A549 treated with CpdA at 1 μM for 4 hours (cell line): ENCODE measurements at places on chromosomes 16 and 17. TPM values are rescaled to one million over a fixed set of nuclear protein-coding genes. Genes with fewer than 3 reads are reported as not detected.

Gene PGAP6
- total RNA-seq: 22.4 to 38.6 TPM (median 36.8 TPM) in 5 replicates

Gene PRSS8
- 0.21 to 0.33 TPM (median 0.24 TPM) in 5 replicates for total RNA-seq

Gene HOXB1
- total RNA-seq: not detected in 5 replicates

Gene TRIM72
- 0.01 to 0.16 TPM (median 0.03 TPM) in 4 of 5 replicates, not detected in the other for total RNA-seq

Gene NPIPB13
- 2.2 to 2.9 TPM (median 2.5 TPM) in 5 replicates for total RNA-seq

Gene SOX9
- 11.1 to 15.1 TPM (median 12.4 TPM) in 5 replicates for total RNA-seq

Gene ATP2A1
- 1.2 to 2.7 TPM (median 2.2 TPM) in 5 replicates for total RNA-seq

Gene CNTROB
- 36.8 to 45.9 TPM (median 39.2 TPM) in 5 replicates for total RNA-seq

Gene SDR42E1
- 1.1 to 2.3 TPM (median 1.4 TPM) in 5 replicates for total RNA-seq

Gene TMEM114
- not detected in 5 replicates for total RNA-seq

Gene CLEC18A
- 0.08 TPM in 2 of 5 replicates, not detected in the others for total RNA-seq

Gene ZFP3
- total RNA-seq: 0.68 to 1.2 TPM (median 0.89 TPM) in 5 replicates

Gene GLIS2
- 23.8 to 32.9 TPM (median 31.4 TPM) in 5 replicates for total RNA-seq

Gene KCNJ18
- total RNA-seq: 0.03 to 0.07 TPM in 2 of 5 replicates, not detected in the others

Gene MT1A
- total RNA-seq: 11.0 to 18.4 TPM (median 16.2 TPM) in 5 replicates

Gene ZMYND15
- total RNA-seq: 0.28 to 1.0 TPM (median 0.46 TPM) in 5 replicates

Gene TEX14
- 0.02 to 0.15 TPM (median 0.09 TPM) in 4 of 5 replicates, not detected in the other for total RNA-seq

Gene PLLP
- total RNA-seq: 1.2 to 1.9 TPM (median 1.7 TPM) in 5 replicates

Gene FBXW10
- 0.96 to 1.9 TPM (median 1.2 TPM) in 5 replicates for total RNA-seq

Gene G6PC1
- total RNA-seq: not detected in 5 replicates

Gene HCRT
- 0.10 TPM in 1 of 5 replicates, not detected in the others for total RNA-seq

Gene CTF1
- 0.09 to 0.23 TPM (median 0.16 TPM) in 4 of 5 replicates, not detected in the other for total RNA-seq

Gene CES5A
- total RNA-seq: 0.03 TPM in 1 of 5 replicates, not detected in the others

Gene MYH13
- not detected in 5 replicates for total RNA-seq

Gene ATP6V0A1
- total RNA-seq: 38.9 to 52.3 TPM (median 50.4 TPM) in 5 replicates

Gene HSD17B2
- total RNA-seq: not detected in 5 replicates

Gene NFATC2IP
- 22.7 to 32.3 TPM (median 31.0 TPM) in 5 replicates for total RNA-seq

Gene ZPBP2
- total RNA-seq: not detected in 5 replicates

Gene TMEM235
- total RNA-seq: not detected in 5 replicates

Gene SMIM36
- not detected in 5 replicates for total RNA-seq

Gene CCL4L2
- not detected in 5 replicates for total RNA-seq

Gene USP43
- total RNA-seq: 3.9 to 5.3 TPM (median 4.5 TPM) in 5 replicates

Gene SLC47A1
- total RNA-seq: 22.8 to 25.1 TPM (median 23.9 TPM) in 5 replicates

Gene ABCC12
- total RNA-seq: 0.05 to 0.09 TPM (median 0.06 TPM) in 4 of 5 replicates, not detected in the other

Gene CPNE2
- total RNA-seq: 37.0 to 47.1 TPM (median 43.3 TPM) in 5 replicates

Gene CMTM1
- 0.89 to 2.0 TPM (median 1.5 TPM) in 4 of 5 replicates, not detected in the other for total RNA-seq

Gene SCN4A
- total RNA-seq: 0.03 to 0.10 TPM (median 0.07 TPM) in 5 replicates

Gene KCNG4
- not detected in 5 replicates for total RNA-seq

Gene GID4
- 11.2 to 13.0 TPM (median 12.4 TPM) in 5 replicates for total RNA-seq
